ENCODE measurements at places on chromosomes 1 and 21.
A peak's percentile ranks its signal among the peaks of the same experiment; 100 is the strongest.

DNA sequence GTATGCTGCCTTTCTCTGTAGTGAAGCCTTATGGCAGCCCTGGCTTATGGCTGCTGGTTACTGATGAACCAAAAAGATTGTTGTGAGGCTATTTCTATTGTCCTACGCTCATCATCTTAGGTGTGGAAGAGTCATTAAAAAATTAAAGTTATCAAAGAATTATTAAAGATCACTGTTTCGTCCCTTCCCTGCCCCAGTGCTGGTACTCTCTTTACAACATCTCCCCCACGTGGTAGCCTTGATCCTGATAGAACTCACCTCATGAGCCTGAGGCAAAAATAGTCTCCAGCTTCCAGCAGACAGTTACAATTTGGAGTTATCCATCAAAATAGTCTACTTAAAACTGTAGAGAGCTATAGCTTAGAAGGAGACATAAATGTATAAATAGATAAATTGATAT lies 201.5 kb downstream of the S1PR1 start:
- DNase-seq, result no peak

DNA sequence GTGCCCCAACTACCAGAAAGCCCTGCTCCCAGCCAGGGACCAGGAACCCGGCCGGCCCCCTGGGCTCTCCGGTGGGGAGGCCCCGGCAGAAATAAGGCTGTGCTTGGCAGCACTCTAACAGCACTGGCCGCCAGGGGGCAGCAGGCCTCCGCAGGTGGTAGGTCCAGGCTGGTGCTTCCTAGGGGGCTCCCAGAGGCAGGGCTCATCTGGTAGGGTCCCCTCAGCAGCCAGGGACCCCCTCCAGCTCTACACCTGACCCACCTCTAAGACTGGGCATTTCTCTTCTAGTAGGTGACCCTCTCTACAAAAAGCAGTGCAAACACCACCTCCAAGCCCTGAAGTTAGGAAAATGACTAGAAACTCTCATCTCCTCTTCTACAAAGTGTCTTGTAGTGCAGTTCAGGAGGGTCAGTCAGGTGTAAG lies 85.6 kb downstream of the STUM start:
- peak; percentile 67 for DNase-seq

DNA sequence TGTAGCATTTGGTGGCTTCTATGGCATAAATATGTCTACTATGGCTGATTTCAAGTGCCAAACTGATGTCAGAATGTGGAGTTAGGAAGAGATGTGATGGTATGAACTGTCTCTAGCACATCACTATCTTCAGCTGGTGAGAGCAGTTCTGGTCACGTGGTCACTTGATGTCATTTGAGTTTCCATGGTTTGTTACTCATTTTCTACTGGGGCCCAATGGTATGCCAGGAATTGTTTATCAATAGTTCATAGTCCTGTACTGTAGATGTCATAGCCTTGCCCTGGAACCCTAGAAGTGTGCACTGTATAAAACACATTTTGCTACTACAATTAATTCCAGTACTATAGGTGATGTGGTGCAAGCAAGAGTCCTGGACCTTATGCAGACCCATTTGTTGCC lies 153.7 kb downstream of the PDE4B start:
- DNase-seq, result no peak

- DNase-seq, result no peak
Observed at GRCh38 chr1:233868461-233868860, 36.0 kb upstream of the SLC35F3 start.

GRCh38 chr1:241600496-241600901 lies 39.7 kb downstream of the CHML start:
- DNase-seq, result no peak

GRCh38 chr1:50265790-50266314 lies 157.1 kb downstream of the ELAVL4 start:
- no peak for DNase-seq

- DNase-seq, result no peak
Observed at GRCh38 chr1:195345149-195345548, 1263.1 kb downstream of the KCNT2 start.

GRCh38 chr1:94773931-94774422 lies 46.2 kb upstream of the SLC44A3 start:
- DNase-seq, result no peak

DNA sequence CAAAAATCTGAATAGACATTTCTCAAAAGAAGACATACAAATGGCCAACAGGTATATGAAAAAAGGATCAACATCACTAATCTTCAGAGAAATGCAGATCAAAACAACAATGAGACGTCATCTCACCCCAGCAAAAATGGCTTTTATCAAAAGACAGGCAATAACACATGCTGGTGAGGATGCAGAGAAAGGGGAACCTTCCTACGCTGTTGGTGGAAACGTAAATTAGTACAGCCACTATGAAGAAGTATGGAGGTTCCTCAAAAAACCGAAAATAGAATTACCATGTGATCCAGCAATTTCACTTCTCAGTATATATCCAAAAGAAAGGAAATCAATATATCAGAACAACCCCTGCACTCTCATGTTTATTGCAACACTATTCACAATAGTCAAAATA lies 65.1 kb upstream of the ATP1B1 start:
- no peak for DNase-seq

GRCh38 chr1:92419642-92420041 lies 67.1 kb downstream of the GFI1 start:
- no peak for DNase-seq

DNA sequence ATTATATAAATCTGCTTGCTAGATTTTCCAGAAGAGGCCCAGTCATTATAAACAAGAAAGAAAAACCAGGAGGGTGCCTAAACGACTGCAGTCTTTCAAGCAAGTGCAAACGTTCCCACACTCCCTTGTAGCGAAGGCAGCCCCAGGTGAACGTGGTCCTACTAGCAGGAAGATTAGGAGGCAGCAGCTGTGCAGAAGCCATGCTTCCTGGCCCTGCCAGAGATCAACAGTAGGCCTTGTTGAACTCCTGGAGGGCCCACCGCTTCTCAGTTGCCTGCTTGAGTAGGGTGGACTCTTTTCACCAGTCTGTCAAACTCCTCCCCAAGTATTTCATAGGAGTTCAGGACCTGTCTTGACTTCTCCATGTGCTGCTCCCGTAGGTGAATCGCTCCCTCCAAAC lies 163.0 kb upstream of the GORAB start:
- DNase-seq, result no peak

- no peak for DNase-seq
Observed at GRCh38 chr1:108075055-108075454, 110.1 kb upstream of the VAV3 start.

GRCh38 chr1:112444269-112444668 lies 48.3 kb downstream of the CTTNBP2NL start:
- DNase-seq, result no peak

DNA sequence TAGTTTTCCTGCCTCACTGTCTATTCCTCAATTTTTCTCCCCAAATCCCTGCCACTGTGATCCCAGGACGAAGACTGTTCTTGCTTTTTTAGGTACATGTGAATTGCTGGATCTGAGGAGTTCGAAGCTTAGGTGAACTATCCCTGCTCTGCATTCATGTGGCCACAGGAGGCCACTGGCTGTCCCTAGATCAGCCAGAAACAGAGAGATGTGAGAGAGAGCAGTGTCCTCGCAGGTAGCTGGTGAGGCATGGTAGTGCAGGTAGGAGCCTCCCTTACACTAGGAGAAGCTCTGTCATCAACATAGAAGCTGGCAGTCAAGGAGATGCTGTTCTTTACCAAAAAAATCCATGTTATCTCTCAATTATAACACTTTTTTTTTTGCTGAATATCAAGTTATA lies 71.5 kb downstream of the USP24 start:
- no peak for DNase-seq

DNA sequence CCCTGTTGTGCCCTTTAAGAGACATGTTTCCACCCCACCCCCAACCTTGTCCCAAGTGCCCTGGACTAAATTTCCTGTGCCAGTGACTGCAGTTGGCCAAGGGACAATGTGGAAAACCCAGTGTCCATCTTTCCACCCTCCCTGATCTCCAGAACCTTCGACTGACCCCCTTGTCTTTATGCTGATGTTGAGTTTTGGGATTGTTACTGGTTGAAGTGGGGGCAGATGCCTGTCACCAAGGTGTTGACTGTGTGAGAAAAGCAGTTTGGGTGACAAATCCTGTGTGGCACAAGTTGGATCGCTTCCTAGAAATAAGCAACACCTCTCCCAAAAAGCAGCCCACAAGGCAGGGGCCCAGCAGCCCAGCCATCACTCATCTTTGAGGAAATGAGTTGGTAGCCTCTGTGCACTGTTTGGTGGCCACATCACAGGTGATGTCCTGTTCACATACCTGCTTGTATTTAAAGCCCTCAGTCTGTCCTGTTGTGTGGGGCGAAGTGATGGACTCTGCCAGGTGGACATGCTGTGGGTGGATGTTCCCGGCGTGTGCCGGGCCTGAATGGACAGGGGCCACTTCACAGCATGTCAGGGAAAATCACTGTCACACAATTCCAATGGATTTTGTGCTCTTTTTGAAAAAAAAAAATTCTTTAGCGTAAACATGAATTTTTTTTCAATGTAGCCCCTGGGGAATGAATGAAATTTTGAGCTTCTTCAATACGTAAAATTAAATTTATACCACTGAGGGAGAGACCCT lies 6.6 kb upstream of the MIIP start:
- DNase-seq, result no peak

Measured in NCI-H1694 treated with DMSO at 0.1 percent for 48 hours (cell line).